ENCODE measurements at places on chromosomes 2 and 18. TPM values are rescaled to one million over a fixed set of nuclear protein-coding genes. Genes with fewer than 3 reads are reported as not detected.

RFX8 gene
- polyA plus RNA-seq = 2.3 TPM

LINC00305 gene
- not detected for polyA plus RNA-seq

LRP1B gene
- polyA plus RNA-seq = 0.15 TPM

OST4 gene
- polyA plus RNA-seq = 679 TPM

CYP27A1 gene
- polyA plus RNA-seq = 31.0 TPM

CAPN14 gene
- polyA plus RNA-seq = 0.09 TPM

RAB31 gene
- polyA plus RNA-seq = 34.0 TPM

TTR gene
- not detected for polyA plus RNA-seq
